GM12891 (cell line): ENCODE measurements at places on chromosomes 7 and 10.

DNA sequence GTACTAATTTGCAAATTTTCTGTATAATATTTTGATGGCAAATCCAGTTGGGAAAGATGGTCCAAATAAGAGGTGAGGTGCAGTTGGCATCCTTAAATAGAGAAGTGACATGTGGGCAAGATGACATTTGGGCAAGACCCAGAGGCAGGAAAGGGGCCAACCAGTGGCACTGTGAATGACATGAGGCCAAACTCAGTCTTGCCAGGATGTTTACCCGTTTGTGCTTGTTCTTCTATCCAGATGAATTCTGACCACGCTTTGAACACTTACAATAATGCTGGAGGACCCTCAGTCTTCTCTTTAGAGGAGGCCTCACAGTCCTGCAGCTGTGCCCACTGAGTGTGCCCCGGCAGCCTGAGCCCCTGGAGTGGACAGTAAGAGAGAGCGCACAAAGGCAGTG, 45.1 kb downstream of the KCNMA1 start:
- DNase-seq = no peak

- no peak for DNase-seq
Measured at GRCh38 chr7:69504733-69505420, 93.4 kb upstream of the AUTS2 start.

- DNase-seq = peak; percentile 47
Measured at GRCh38 chr7:26078437-26079336, 73.3 kb upstream of the NFE2L3 start.

DNA sequence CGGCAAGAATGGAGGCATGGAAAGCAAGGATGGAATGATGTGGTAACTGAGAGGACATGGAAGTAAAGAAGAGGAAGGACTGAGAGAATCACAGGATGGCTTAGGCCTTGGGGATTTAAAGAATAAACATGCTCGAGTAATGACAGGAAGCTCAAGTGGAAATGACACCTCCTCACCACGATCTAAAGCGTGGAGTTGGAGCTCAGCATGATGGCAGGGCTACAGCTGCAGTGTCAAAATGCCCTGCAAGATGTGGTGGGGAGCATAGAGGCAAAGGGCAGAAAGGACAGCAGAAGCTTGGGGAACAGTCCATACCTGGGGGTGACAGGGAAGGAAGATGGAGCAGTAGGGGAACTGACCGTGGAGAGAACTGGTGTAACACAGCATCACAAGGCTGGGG, 229.5 kb upstream of the PLXNA4 start:
- no peak for DNase-seq

DNA sequence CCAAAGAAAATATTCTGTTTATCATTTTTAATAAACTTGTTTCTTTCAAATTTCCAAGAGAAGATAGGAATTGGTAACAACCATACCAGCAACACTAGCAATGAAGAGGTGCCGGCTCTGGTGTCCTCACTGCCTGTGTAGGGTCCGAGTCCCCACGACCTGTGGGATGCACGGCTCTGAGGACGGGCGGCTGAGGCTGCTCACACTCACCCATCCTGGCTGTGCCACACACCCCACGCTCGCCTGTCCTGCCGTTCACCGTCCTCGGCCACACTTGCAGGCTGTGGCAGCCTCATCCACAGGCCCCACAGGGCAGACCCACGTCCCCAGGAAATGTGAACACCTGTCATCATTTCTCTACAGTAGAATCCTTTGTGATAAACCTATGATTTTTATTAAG, 48.2 kb upstream of the DPYSL4 start:
- DNase-seq = no peak

DNA sequence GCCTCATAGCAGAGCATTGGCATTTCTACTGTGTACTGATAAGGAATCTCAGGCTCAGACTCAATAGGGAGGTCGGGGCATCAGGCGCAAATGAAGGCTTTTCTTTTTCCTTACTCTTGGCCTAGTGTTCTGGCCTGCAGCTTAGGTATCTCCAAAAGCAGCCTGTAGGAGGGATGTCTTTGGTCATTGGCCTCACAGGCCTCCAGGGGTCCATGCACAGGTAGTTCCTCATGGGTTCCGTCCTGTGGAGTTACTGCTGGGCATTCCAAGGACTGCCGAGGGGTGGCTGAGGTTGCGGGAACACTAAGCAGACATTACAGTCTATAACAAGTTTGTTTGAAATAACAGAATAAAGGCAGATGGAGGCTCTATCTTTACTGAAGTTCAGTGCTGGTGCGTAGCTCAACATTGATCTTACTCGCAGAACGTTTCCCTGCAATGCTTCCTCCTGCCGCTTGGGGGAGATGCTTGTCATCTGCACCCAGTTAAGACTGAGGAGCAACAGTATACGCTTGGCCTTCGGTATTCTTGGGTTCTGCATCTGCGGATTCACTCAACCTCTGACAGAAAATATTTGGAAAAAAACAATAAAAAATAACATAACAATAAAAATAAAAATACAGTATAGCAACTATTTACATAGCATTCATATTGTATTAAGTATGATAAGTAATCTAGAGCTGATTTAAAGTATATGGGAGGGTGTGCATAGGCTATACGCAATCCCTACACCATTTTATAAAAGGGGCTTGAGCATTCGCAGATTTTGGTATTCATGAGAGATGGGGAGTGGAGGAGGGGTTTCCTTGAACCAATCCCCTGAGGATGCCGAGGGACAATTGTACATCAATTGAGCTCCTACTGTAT, 58.9 kb downstream of the SH2D4B start:
- peak; percentile 30 for DNase-seq

GRCh38 chr10:102608487-102608886, 35.8 kb upstream of the TRIM8 start:
- DNase-seq = no peak

- DNase-seq = peak; percentile 71
Measured at GRCh38 chr7:6530626-6531491, 20.4 kb downstream of the GRID2IP start.

- DNase-seq = no peak
Measured at GRCh38 chr7:55539380-55539779, 32.9 kb downstream of the VOPP1 start.

- DNase-seq = no peak
Measured at GRCh38 chr10:130812381-130813148, 499.0 kb downstream of the TCERG1L start.

DNA sequence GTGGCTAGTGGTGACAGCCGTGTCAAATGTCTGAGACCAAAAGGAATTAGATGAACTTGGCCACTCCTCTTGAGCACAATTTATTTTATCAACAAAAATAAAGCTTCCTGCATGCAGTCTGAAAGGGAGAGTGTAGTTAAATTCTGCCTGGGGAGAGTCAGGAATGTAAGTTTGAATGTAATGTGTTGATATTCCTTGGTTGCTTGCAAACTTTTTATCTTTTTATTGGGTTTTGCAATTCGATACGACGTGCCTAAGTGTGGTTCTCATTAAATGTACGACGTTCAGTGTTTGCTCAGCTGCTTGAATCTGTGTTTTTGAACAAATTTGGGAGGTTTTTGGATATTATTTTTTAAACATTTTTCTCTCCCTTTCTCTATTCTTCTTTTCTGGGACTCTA, 839.9 kb downstream of the CCSER2 start:
- no peak for DNase-seq

DNA sequence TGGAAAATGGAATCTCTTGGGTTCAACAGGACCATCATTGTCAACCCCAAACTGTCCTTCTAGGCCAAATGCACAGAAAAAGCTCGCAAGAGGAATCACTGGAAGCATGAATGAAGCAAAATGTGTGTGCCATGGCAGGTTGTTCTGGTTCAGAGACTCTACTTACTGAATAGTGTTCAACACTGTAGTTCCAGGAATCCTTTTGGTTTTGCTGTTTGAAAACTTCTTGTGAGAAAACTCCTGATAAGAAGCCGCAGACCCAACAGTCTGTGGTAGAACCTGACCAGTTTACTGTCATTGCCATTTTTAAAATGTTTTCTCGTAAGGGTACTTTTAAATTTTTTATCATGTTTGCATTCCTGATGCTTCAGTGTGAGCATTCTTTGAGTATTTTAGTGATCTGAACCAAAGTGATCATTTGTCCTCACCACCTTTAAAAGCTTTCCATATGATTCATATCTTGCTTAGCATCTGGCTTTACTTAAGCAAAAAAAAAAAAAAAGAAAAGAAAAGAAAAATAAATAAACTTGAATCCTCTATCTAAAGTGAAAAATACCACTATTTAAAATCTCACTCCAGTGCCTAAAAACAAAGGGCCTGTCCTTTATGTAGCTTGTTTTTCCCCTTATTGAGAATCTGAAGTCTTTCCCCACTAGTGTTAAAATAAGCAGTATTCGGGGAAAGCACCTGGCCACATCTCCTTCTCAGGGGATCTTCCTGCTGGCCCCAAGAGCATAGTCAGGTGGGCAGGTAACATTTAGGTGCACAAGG, 92.4 kb downstream of the WNT2 start:
- no peak for DNase-seq

DNA sequence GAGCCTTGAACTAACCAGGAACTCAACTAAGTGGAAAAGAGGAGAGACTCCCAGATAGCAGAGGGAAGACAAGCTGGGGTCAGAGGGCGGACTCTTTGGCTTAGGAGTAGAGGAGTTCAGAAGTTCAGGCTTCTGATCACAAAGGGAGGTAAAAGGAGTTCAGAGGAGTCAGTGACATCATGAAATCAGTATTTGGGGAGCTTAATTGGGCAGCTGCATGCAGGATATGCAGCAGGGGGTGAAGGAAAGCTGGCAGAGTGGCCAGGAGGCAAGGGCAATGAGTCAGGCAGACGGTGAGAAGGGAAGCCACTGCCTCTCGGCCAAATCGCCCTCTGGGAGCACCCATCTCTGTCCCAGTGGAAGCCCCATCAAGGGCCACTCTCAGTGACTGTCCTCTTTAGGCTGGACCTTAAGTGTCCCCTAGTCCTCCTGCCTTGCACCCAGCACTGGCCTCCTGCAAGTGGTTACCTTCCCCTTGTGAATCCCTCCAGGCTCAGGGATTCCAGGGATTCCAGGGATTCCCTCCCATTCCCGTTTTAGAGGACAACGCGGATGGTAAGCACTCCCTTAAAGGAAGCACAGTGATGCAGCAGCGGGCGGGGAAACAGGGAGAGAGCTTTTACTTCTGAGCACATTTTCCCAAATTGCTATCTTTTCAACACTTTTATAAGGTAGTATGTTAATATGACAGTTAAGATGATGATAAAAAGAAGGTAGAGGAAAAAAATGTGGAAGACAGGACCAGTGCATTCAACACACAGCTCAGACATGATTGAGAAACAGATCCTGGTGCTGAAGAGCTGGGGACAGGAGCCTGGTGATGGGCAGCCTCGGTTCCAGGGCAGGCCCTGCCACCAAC, 72.6 kb downstream of the KCNMA1 start:
- no peak for DNase-seq

DNA sequence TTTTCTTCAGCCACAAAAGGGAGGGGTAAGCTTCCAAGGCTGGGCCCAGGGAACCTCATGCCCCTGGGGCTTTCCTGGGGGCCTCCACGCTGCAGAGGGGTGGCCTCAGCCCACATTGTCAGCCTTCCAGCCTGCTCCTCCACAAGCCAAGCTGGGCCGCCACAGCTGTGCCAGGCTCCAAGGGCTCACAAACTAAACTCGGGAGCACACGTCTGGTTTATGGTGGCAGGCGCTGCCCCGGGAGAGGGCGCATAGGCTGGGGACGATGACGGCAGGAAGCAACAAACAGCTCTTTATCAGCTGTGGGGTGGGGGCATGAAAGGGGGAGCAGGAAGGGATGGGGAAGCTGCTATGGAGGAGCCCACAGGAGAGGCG, 6.3 kb upstream of the CDH23 start:
- no peak for DNase-seq

DNA sequence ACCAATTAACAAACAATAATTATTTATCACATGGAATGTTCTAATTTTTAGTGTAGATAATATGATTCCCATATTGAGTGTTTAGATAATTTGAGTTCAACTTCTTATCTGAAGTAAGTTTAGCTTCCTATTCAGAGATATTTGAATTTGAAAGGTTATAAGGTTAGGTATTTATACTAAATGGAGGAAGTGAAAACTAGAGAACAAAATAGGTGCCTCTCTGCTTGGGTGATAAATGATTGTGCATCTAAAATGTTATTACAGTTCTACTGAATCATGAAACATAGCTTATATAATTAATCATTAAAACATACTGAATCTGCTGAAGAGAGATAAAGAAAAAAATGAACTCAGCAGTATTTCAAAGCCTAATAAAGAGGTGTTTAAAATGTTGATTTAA, 1174.3 kb downstream of the XPNPEP1 start:
- DNase-seq = peak; percentile 12

DNA sequence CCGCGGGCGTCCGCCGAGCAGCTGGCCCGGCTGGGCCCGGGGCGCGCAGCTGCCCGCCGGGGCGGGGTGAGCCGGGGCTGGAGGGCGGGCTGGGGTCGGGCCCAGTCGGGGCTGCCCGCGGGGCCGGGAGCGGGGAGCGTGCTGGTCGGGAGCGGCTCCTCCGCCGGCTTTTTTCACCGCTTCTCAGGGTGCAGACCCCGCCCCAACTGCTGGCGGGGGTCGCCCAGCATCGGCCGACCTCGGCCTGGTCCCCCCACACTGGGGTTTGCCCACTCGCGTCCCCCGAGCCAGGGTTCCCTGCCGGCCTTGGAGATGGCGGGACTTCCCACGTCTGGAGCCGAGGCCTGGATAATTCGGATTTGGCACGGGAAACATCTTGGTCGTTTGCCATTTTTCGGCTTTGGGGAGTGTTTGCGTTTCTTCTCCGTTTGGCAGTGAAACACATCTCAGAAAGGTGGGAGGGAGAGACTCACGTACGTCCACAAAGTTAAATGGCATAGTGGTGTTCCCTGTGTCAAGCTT, 432 bp downstream of the TMEM248 start:
- no peak for DNase-seq

GRCh38 chr7:92875173-92875572, 38.8 kb upstream of the CDK6 start:
- DNase-seq = no peak

DNA sequence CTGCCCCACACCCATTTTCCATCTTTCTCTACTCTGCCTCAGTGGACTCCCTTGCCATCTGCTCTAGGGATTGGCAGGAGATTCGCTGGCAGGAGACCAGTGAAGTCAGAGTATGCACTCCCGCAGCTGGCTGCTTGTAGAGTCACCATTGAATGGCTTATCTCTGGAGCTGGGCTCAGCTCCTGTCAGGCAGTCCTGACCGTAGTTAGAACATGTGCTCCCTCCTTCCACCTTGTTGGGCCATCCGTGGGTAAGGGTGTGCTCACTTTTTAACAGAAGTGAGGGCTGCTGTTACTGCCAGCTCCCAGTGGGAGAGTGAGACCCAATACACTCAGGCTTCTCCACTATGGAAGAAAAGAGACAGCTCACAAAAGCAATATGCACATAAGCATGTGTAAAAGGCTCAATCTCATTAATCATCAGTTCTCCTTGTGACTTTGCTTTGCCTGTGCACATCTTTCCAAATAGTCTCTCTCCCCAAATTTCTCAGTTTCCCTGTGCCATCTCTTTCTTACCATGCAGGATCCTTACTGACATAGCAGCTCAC, 773.3 kb downstream of the GRID1 start:
- DNase-seq = no peak

DNA sequence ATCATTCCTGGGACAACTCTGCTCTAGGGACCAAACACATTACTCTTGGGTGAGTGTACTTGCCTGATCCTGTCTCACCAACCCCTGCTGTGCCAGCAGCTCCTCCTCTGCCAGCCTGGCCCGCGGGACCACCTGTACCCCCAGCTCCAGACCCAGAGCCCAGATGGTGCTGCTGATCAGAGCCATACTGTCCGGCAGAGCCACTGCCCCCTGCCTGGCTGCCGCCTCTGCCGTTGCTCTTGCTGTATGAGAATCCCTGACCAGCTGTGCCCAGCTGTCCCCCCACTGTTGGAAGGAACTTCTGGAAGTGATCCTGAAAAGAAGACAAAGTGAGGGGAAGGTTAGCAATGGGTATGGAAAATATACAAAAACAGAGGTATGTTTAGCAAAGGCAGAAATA, 6.9 kb downstream of the MYOZ1 start:
- DNase-seq = no peak

- no peak for DNase-seq
Measured at GRCh38 chr10:101485681-101486554, 102.1 kb downstream of the POLL start.
